Skin of body (tissue), 3 donors: ENCODE measurements at places on chromosomes 5 and 9. TPM values are rescaled to one million over a fixed set of nuclear protein-coding genes. Genes with fewer than 3 reads are reported as not detected.

DNA sequence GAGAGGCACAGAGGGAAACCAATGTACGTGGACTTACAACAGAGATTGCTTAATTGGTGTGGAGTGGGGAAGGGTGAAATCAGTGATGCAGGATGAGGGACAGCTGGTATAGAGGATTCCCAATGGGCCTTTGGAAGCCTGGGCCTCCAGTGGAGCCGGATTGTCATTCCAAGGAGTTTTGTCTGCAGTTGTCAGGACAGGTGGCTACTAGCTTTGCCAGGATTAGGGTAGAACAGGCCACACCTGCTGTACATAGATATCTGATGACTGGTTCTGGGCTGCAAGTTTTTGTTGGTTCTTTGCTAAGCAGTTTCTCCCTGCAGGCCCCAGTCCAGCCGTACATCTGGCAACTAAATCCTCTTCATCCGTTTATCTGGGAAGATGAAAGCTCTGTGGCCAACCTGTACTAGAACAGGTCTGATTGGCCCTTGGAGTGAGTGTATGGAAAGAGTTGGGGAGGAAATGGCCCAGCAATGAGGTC is 4.2 kb downstream of the SKP2 start:
- DNase-seq, result peak; percentile 11

- no peak for DNase-seq
Observed at GRCh38 chr9:96149533-96150280, 152.3 kb downstream of the HSD17B3 start.

DNA sequence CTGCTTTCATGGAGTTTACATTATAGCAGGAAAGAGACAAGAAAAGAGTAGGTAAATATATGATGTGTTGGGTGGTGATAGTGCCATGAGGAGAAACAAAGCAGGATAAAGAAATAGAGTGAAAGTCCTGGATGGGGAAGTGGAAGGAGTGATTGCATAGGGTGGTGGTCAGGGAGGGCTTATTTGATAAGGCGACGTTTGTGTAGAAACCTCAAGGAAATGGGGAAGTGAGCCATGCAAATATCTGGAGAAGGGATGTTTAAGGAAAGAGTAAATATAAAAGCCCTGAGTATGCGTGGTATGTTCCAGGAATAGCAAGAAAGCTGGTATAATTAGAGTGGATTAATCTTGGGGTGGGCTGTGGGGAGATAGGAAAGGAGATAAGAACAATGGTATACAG is 134.7 kb upstream of the SV2C start:
- DNase-seq, result no peak

- no peak for DNase-seq
Observed at GRCh38 chr9:111965566-111966019, 69.0 kb downstream of the UGCG start.

- no peak for DNase-seq
Observed at GRCh38 chr9:134100040-134100439, 32.2 kb upstream of the BRD3 start.

DNA sequence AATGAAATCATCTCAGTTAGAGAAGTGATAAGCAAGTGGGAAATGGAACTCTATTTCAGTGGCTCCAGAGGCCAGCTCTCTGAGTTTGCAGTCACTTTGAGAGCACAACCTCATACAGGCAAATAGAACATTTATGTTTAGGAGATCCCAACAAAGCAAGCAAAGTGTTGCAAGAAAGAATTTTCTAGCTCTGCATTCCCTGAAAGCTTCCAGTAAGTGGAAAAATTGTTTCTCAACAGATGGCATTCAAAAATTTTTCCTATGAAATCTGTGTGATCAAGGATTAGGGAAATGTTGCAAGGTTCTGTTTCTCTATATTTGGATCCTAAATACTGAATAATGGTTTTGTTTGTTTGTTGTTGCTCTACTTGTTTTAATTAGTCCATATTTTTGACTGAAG is 764.2 kb upstream of the ZNF608 start:
- DNase-seq, result no peak

GRCh38 chr9:68974901-68975300 is 39.0 kb downstream of the PRKACG start:
- no peak for DNase-seq

DNA sequence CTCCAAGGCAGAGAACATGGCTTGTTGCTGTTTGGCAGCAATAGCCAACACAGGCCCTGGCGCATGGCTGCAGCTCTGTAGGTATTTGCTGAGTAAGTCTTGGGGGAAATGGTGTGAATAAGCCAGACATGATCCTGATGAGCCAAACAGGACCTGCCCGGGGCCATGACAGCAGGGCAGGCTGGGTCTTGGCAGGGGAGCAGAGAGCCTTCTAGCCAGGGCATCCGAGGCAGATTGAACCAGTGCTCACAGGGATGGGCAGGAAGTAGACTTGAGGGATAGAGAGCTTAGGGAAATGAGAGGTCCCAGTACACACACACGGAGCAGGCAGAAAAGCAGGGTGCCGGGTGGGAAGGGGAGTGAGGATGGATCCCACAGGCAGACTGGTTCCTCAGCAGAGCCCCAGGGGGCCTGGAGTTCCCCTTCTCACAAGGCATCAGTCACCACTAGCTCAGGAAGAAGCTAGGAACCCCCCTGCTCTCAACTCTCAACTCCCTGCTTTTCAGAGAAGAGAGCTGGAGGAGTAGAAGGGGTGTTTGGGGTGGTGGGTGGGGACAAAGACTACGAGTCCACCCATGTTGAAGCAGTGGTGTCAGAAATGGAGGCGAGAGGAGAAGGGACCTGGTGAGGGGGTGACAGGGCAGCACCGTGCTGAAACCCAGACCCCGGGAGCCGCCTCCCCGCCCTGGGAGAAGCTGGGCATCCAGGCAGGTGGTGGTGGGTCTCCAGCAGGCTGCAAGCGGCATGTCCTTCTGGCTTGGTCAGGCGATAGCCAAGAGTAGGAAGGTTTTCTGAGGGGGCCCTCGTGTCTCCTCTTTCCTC is 111.1 kb downstream of the RGS3 start:
- DNase-seq, result no peak

GRCh38 chr9:70600506-70600905 is 186.0 kb upstream of the KLF9 start:
- no peak for DNase-seq

- DNase-seq, result no peak
Observed at GRCh38 chr9:89436963-89437625, 60.8 kb downstream of the SEMA4D start.

- no peak for DNase-seq
Observed at GRCh38 chr5:34535944-34536623, 120.0 kb upstream of the RAI14 start.

GRCh38 chr9:70439991-70440706 is 25.7 kb upstream of the KLF9 start:
- no peak for DNase-seq

- no peak for DNase-seq
Observed at GRCh38 chr9:134192311-134192950, 28.1 kb upstream of the RNU6ATAC start.

DNA sequence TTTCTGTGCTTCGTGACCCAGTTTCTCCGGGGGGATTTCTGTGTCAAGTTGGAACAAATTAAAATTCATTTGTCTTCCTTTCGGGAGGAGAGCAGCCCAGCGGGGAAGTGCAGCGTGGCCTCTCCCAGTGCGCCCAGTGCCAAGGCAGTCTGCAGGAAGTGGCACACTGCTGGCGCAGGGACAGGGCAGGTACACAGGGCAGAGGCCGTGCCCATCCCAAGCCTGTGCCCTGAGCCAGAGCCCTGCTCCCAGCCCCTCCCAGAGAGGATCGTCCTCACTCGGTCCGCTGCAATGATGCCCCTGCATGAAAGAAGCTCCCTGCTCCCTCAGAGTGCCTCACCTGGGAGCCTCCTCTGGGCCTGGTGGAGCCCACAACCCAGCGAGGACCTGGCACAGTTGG is 82.4 kb upstream of the PPP1R26 start:
- no peak for DNase-seq

DNA sequence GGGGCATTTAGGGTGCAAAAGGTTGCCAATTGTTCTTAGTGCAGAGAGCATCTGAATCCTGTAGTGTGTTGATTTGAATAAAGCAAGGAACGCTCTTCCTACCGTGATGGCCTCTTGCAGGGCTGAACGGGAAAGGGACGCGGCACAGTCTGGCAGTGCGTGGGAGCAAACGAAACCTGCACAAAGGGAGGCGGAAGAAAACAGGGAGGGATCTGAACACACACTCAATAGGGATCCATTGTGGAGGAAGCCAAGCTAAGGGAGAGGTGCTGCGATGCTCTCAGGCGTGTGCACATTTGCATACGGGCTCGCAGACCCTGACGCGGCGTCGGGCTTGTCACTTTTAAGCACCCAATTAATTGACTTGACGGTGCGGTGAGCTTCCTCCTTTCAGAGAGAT is 414.0 kb upstream of the IRX1 start:
- no peak for DNase-seq

- no peak for DNase-seq
Observed at GRCh38 chr9:122127396-122127798, 32.2 kb downstream of the NDUFA8 start.

DNA sequence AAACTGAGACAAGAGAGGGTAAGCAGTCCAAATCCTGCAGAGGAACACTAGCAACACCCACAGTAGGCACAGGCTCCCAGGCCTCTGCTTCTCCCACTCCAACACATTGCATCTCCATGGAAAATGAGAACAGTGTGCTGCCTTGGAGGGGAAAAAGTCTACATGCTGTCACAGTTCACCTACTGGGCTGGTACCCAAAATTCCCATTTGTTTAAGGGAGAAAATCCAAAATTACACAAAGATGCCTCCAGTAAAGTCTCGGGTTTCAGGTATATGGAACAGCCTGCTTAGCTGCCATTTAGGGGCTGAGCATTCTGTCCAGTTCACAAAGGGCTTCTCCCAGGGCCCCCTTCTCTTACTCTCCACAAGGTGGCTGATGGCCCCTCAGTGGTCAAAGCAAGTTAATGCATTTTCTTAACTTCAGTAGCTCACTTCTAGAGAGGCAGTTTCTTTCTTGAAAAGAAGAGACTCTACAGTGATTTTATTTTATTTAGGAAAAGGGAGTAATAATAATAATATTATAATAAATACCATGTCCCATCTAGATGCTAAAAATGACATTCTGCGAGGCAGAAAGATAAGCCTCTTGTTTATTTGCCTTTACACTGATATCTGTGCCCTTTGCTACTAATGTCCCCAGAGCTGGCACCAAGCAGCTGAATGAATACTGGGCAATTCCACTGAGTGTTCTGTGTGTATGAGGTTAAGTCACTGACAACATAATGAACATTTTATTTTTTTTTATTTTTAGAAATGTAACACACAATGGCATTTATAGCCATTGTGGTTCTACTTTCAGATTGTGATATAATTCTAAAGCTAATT is 89.4 kb downstream of the RGS7BP start:
- no peak for DNase-seq

DNA sequence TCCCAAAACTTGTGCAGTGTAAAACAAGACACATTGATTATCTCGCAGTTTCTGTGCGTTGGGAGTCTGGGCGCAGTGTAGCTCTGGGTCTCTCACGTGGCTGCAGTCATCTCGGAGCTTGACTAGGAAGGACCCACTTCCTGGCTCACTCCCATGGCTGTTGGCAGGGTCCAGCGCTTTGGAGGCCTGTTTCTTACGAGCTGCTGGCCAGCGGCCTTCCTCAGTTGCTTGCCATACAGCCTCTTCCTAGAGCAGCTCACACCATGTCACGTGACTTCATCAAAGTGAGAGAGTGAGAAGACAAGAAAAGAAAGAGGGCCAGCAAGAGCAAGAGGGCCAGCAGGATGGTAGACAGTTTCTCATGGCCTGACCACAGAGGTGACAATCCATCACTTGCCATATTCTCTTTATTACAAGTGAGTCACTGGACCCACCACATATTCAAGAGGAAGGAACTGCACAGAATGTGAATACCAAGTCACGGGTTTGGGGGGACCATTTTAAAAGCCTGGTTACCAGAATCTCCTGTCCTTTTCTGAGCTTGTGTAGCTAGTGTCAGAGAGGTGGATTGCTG is 36.2 kb downstream of the MCCC2 start:
- DNase-seq, result no peak

DNA sequence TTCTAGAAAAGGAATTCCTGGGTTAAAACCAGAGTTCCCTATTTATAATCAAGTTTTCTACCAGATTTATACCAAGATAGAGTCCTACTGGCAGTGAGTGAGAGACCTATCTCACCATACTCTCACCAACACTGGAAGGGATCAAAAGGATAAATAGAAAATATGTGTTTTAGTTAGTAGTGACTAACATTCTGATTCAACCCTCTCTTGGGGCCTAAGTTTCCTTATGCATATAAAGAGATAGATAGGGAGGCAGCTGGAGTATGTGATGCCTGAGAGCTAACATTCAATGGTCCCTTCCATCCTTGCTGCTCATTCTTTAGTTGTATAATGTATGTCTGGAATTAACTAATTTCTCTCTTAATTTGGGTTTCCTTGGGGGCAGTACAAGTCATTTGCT is 32.0 kb downstream of the CKMT2 start:
- no peak for DNase-seq

GRCh38 chr9:129033216-129033615 is 3.2 kb upstream of the MIGA2 start:
- DNase-seq, result no peak

DNA sequence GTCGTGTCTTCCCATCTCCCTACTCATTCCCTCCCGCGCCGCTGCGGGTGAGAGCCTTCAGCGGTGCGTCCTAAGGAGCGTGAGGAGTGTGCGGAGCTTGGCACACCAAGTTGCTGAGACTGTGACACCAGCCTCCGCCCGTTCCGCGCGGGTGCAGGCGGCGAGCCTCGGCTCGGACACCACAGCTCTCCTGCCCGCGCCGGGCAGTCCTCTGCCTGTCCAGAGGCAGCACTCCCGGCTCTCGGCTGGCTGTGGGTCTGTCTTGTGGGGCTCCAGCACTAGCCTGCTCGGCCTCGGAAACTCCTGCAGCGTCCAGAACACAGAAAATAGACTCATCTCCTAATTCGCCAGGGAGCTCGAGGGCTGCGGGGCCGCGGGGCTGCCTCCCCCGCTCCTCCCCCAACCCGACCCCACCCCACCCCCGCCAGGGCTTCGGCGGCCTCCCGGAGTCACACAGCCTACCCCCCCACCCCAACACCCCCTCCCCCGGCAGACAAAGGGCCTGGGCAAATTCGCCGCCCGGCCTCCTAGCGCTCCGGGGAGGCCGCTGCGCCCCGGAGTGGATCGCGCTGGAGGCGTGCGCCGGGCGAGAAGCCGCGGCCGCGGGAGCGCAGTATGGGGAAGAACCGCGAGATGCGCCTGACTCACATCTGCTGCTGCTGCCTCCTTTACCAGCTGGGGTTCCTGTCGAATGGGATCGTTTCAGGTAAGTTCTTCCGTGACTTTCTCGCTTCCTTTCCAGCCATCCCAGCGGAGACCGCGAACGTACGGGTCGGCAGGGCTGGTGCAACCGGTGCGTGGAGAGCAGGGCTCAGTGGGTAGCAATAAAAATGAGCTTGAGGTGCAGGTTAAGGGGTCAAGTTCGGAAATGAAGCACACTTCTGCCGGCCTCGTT is at the start of gene ADAMTS19:
ADAMTS19 (plus strand) TSS at position 522 of the 895 bp plus-strand sequence; CDS start at position 616, 94 bp downstream.
- peak; percentile 40 for DNase-seq

GRCh38 chr9:123834218-123834888 is 95.6 kb downstream of the DENND1A start:
- DNase-seq, result no peak

Gene ADAMTS2
- 49.3 TPM for total RNA-seq

Gene IZUMO3
- not detected for total RNA-seq

Gene NIPAL4
- 11.9 TPM for total RNA-seq

Gene LRRC19
- not detected for total RNA-seq

Gene APBA1
- total RNA-seq, result 7.7 TPM

Gene MYO10
- total RNA-seq, result 40.1 TPM

Gene SLC6A19
- not detected for total RNA-seq

Gene SLC6A18
- total RNA-seq, result not detected

Gene SH3RF2
- total RNA-seq, result 9.8 TPM

Gene PDLIM4
- 20.6 TPM for total RNA-seq

Gene ITGA1
- total RNA-seq, result 23.3 TPM

Gene PPP3R2
- not detected for total RNA-seq

Gene DRD1
- total RNA-seq, result 0.10 TPM

Gene SPRY4
- total RNA-seq, result 8.9 TPM

Gene DBN1
- 41.1 TPM for total RNA-seq
